ENCODE measurements at places on chromosomes 2 and 18.
A peak's percentile ranks its signal among the peaks of the same experiment; 100 is the strongest.

GRCh38 chr2:181944164-181944913, 41.3 kb upstream of the PPP1R1C start:
- no peak for DNase-seq

GRCh38 chr2:169260246-169260645, 102.1 kb downstream of the LRP2 start:
- DNase-seq: no peak

DNA sequence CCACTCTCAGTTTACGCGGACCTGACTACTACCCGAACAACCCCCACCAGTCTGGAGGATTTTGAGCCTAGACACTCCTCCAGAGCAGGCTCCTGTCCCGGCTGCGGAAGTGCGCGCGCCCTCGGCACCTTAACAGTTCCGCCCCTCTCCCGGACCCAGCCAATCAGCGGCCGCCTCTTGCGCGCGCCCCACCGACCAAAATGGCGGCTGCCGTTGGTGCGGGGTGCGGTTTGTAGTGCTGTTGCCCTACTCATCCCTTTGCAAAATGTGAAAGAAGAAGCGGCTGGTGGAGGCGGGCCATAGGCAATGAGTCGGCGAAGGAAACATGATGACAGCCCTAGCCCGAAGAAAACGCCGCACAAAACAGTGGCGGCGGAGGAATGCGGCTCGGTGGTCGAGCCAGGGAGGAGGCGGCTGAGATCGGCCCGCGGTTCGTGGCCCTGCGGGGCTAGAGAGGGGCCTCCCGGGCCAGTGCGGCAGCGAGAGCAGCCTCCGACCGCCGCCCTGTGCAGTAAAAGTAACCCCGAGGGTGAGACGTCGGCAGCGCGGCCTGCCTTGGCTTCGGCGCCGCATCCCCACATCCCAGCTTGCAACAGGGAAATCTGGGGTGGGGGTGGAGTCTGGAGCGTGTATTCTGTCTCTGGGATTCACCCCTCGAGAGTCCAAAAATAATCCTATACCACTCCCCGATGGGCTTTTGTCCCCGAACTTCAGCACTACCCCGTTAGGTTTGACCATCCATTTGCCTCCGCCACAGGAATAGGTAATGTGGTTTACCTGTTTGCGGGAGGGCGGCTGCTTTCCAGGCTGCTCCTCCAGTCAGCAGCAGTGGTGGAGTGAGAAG, at the start of gene ETAA1:
TSS of gene ETAA1 (plus strand) at position 191 of the 844 bp plus-strand sequence. CDS start at position 307, 116 bp downstream.
- peak; percentile 94 for DNase-seq

- no peak for DNase-seq
Measured at GRCh38 chr2:190121971-190122370, 59.4 kb upstream of the MSTN start.

GRCh38 chr2:36967236-36967876, 1.0 kb upstream of the STRN start:
- no peak for DNase-seq

DNA sequence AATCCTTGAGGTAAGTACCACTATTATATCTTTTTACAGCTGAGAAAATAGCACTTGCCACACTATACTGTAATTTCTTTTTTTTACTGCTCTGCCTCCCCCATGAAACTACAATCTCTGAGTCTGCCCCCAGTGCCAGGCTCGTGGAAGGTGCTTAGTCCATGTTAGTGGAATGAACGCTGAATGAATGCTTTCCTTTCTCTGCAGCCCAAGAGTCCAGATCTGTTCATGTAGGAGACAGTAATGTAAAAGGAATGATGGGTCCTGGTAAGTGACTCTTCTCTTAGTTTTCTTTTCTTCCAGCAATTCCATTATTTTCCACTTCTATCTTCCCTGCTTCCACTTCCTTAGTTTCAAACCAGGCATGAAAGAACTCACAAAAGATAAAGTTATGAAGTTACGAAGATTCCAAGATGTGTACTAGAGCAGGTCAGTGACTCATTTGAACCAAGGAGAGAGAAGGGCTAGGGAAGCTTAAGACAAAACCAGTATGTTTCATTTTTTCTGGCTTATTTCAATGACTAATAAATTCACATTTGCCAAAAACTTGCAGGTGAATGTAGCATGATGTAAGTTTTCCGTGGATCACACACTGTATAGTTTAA, 46.0 kb downstream of the ARHGEF33 start:
- DNase-seq: no peak

GRCh38 chr2:59754011-59754735, 799.3 kb downstream of the BCL11A start:
- DNase-seq: peak; percentile 25

DNA sequence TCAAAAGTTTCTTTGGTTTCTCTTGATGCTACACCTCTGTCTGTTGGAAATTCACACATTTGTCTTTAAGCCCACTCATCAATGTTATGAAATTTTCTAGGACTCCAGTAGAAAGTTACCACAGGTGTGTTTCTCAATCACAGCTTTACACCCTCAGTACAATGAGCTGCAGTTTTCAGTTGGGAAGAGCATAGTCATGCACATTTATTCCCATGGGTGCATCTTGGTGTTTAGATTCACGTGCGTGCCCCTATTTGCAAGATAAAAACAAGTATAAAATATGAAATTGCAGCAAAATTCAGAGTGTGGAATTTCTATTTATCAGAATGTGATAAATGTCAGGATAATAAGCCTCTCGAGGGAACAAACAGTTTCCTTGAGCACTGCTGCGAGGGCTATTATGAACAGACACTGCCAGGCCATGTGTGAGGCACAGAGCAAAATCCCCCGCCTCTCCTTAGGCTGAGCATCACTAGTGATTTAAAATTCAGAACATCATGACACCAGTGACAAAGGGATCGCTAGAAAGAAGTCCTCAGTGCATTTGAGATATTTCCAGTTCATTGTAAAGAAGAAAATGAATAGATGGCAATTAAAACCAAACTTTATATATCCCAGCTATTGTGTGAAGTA, 512.2 kb upstream of the TCF4 start:
- DNase-seq: no peak

- DNase-seq: no peak
Measured at GRCh38 chr2:137797641-137798040, 166.6 kb upstream of the HNMT start.

GRCh38 chr2:108919571-108920373, 69.2 kb downstream of the EDAR start:
- DNase-seq: no peak

- no peak for DNase-seq
Measured at GRCh38 chr2:149826471-149827125, 239.0 kb upstream of the MMADHC start.

- no peak for DNase-seq
Measured at GRCh38 chr18:58716060-58716756, 44.9 kb downstream of the MALT1 start.

DNA sequence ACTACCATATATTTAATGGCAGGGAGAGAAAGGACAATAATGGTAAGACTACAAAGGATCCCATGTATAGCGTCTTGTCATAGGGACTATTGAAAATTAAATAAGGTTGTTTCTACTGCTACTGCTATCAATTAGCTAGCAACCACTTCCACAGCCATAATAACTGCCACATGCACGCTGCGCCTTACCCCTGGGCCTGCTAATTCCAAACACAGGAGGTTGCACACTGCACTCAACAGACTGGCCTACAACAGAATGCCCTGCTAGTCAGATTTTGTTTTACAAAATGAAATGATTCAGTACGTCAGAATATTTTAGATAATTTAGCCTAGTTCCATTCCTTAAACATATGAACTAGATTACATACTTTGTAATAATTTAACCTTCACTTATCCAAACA, 121.0 kb upstream of the SMAD7 start:
- DNase-seq: no peak

- DNase-seq: no peak
Measured at GRCh38 chr2:137913169-137913568, 51.1 kb upstream of the HNMT start.

GRCh38 chr2:86616502-86616901, 7.2 kb downstream of the RNF103 start:
- DNase-seq: no peak

GRCh38 chr2:200396781-200397242, 90.3 kb downstream of the SPATS2L start:
- DNase-seq: no peak

DNA sequence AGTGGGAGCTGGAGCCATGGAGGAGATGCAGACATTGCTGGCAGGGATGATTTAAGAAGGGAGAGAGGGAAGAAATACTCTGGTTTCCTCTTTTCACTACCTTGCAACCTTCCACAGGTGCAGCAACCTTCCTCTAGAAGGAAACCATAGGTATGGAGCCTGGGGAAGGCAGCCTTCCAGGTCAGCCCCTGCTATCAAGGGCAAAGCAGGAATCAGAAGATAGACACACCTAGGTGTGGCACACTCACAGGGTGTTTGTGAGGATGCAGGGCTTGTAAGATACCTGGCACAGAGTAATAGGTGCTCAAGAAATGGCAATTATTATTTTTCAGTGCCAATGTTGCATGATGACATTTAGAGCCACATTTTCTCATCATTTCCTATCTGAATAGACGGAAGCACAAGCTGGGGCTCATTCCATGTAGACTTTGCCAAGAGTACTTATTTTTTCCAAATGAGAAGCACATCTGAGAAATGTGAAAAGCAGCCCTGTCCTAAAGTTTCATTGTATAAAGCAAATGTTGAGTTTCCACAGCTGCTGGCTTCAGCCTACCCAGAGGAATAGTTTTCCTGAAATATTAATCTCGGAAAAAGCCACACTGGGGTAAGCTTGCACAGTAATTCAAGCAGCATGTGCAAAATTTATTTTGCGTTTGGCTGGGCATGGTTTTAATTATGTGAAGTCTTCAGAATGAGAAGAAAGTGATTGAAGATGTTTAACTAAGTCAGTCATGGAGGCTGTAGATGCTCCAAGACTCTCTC, 20.6 kb downstream of the EVA1A start:
- DNase-seq: no peak

GRCh38 chr2:176493909-176494308, 224.7 kb downstream of the MTX2 start:
- DNase-seq: no peak

GRCh38 chr2:162732946-162733698, 105.4 kb downstream of the KCNH7 start:
- no peak for DNase-seq

DNA sequence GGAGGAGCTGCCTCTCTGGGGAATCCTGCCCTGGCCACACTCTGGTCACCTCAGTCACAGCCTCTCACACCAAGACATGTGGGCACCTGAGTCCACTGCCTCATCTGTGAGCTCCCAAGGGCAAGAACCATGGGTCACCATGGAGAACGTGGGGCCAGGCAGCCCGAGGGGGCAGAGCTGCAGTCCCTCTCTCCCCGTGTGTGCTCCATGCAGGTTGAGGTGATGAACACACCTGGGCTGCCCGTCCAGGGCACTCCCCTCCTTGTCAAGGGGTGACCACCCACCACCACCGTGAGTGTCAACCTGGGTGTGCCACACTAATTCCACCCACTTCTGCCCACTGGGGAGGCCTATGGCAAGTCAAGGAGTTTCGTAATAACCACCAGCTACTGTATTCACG, 159.6 kb upstream of the RAB6C start:
- DNase-seq: no peak

GRCh38 chr18:48132797-48133655, 202.6 kb upstream of the SMAD2 start:
- no peak for DNase-seq

DNA sequence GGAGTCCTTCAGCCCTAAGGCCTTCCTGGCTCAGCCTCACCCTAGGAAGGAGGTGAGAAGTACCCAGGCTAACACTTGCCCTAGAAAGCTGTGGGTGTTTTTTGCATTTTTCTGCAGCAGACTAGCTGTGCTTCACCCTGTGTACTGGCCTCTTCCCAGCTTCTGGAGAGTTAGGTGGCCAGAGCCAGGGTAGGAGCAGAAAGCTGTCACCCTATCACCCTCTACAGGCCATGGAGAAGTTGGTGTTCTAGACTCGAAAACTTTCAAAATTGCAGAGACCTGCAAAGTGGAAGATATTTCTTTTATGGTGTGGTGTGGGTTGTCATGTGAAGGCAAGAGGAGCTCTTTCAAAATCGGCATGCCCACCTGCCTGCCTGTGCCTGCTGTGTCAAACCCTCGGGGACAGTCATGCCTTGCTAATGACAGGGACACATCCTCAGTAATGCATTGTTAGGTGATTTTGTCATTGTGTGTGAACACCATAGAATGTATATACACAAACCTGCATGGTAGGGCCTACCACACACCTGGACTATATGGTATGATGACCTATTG, 29.8 kb downstream of the EHD3 start:
- no peak for DNase-seq

DNA sequence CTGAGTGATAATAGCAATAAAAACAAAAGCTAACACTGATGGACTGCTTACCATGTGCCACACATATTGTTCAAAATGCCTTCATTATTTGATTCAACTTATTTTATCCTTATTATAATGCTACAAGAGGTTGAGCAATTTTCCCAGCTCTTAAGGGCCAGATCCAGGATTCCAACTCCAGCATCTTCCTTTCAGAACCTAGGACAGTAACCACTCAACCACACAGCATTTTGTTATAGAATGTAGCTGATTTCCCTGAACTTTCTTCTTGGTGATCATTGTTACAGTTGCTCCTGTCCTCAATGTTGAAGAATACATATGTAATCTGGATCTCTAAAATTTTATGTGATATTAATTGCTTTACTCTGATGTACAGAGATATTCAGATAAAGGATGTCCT, 341.7 kb downstream of the PIK3C3 start:
- no peak for DNase-seq

DNA sequence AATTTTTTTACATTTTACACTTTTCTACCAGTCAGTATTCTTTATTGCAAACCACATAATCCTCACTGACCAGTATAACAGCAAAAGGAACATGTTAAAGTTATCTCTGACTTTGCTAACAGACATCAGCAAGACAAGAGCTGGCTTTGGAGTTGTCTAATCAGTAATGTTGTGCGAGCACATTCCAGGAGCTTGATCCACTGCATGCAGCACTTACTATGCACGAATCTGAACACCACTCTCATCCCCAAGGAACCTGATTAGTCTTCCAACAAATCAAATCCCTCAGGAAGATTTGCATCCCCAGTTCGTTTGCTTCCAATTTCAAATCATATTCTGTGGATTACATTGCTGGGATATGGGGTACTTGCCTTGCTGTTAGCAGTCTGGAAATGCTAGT, 269.3 kb upstream of the EPC2 start:
- no peak for DNase-seq

GRCh38 chr2:100520224-100520623, 42.6 kb upstream of the PDCL3 start:
- DNase-seq: no peak

DNA sequence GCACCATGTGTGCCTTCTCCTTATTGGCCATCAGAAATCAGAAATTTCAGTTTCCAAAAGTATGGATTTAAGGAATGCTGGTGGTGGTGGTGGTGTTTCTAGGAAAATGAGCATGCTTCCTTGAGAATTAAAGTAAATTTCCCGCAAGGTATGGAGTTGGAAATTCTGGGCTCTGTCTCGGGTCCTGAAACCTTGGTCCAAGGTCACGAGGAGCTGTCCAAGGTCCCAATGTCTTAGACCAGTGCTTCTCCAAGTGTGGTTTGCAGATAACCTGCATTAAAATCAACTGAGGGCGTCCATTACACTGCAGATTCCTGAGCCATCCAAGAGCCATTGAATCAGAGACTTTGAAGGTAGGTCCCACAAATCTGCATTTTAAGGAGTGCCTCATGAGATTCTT, 210.9 kb upstream of the PKDCC start:
- no peak for DNase-seq

- DNase-seq: peak; percentile 26
Measured at GRCh38 chr18:46073474-46074331, 1.6 kb upstream of the PSTPIP2 start.
